Activated CD4-positive, alpha-beta memory T cell treated with anti-CD3 and anti-CD28 coated beads for 36 hours (primary cell): ENCODE measurements at places on chromosomes 2 and 18. TPM values are rescaled to one million over a fixed set of nuclear protein-coding genes. Genes with fewer than 3 reads are reported as not detected.

GRCh38 chr2:45299361-45299760, 290.1 kb upstream of the SIX2 start:
- H3K4me1 ChIP-seq: no peaks in the 10 kb centered on the region
- H3K27me3 ChIP-seq: peaks cover 6% of the 10 kb centered on the region
- no peak overlapping the region for H3K27ac ChIP-seq

Gene FMNL2
- 2.2 TPM for total RNA-seq

DNA sequence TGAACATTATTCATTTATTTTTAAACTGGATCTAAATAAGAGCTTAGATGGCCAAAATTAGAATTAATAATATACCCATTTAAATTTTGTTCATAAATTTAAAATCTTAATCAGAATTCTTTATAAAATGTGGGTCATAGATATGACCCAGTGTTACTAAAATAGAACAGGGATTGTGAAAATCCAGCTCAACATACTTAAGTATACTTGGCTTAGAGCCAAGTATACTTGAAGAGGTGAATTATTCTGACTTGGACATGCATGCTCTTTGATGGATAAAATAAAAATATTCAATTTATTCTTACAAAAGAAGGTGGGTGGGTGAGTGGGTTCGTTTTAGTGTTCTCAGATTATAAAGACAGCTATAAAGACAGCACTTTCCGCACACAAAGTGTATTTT, 70.7 kb downstream of the SPOPL start:
- H3K4me1 ChIP-seq: no peaks in the 10 kb centered on the region
- no peaks in the 10 kb centered on the region for H3K27me3 ChIP-seq
- peaks cover 48% of the 10 kb centered on the region for H3K36me3 ChIP-seq
- H3K27ac ChIP-seq: no peak overlapping the region
- no peak overlapping the region for H3K4me3 ChIP-seq
- no peak for DNase-seq

- no peaks in the 10 kb centered on the region for H3K27me3 ChIP-seq
- H3K4me3 ChIP-seq: no peak overlapping the region
- no peak for DNase-seq
- no peaks in the 10 kb centered on the region for H3K4me1 ChIP-seq
- H3K36me3 ChIP-seq: no peaks in the 10 kb centered on the region
Observed at GRCh38 chr18:26813043-26813442, 52.5 kb downstream of the AQP4 start.

GRCh38 chr2:72935611-72935957, 18.3 kb downstream of the EMX1 start:
- DNase-seq: no peak
- no peak overlapping the region for H3K4me3 ChIP-seq
- H3K27ac ChIP-seq: no peak overlapping the region
- H3K36me3 ChIP-seq: no peaks in the 10 kb centered on the region

Gene PPP1R1C
- total RNA-seq: not detected

Gene DHRS9
- total RNA-seq: 4.9 TPM

DNA sequence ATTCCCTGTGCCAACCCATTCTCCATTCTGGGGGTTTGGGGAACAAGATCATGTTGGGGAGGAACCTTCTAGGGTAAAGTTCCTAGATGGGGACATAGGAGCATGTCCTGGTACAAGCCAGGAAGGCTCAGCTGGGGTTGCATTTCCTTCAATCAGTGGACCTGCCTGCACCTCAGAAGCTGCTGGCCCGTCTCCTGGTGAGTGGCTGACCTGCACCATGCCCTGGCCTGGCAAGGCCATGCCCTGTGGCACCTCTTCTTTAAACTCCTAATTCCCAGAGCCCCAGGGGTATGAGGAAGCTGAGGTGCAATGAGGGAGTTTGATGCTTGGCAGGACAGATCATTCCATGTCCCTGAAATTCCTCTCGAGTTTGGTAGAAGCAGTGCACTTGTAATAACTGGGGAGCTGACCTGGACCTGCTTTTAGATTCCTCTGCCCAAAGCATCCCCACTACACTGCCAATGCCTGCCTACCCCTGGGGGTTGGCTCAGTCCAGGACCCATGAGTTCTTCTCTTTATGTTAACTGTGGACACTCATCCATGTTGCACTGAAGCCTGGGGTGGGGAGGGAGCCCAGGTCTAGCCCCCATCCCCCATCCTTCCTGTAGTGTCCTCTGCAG, 25.3 kb downstream of the MROH2A start:
- H3K36me3 ChIP-seq: no peaks in the 10 kb centered on the region
- DNase-seq: peak; percentile 1
- H3K27ac ChIP-seq: no peak overlapping the region
- H3K4me1 ChIP-seq: no peaks in the 10 kb centered on the region
- no peak overlapping the region for H3K4me3 ChIP-seq

DNA sequence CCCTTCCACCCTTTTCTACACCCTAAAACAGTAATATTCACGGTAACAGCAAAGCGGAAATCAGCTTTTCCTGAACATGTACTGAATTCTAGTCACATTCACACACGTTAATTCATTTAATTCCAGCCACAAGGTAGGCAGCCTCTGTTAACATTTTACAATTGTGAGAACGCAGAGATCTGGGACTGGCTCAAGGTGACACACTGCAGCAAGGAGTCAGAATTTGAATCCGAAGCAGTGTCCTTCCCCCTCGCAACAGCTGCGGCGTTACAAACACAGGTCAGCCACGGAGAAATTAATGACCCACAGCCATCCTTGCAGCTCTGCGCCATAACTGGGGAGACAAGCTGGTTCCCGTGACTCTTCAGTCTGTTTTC, 818 bp upstream of the SLC20A1 start:
- peaks cover 56% of the 10 kb centered on the region for H3K4me1 ChIP-seq
- no peaks in the 10 kb centered on the region for H3K27me3 ChIP-seq
- H3K4me3 ChIP-seq: peak overlapping the region; percentile 85
- DNase-seq: no peak
- peak overlapping the region; percentile 87 for H3K27ac ChIP-seq
- H3K36me3 ChIP-seq: peaks cover 33% of the 10 kb centered on the region

DNA sequence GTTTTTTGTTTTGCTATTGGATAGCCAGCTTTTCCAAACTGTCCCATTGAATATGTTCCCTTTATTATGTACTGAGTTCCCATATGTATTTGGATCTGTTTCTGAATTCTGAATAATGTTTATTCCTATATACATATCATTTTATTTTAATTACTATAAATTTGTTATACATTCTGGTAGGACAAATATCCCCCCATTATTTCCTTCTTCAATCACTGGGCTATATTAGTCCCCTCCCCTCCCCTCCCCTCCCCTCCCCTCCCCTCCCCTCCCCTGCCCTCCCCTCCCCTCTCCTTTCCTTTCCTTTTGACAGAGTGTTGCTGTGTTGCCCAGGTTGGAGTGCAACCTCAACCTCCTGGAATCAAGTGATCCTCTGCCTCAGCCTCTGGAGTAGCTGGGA, 26.3 kb downstream of the RAB3GAP1 start:
- peaks cover 9% of the 10 kb centered on the region for H3K4me1 ChIP-seq
- no peak overlapping the region for H3K4me3 ChIP-seq
- no peak for DNase-seq
- H3K36me3 ChIP-seq: peaks cover 43% of the 10 kb centered on the region
- no peaks in the 10 kb centered on the region for H3K27me3 ChIP-seq

DNA sequence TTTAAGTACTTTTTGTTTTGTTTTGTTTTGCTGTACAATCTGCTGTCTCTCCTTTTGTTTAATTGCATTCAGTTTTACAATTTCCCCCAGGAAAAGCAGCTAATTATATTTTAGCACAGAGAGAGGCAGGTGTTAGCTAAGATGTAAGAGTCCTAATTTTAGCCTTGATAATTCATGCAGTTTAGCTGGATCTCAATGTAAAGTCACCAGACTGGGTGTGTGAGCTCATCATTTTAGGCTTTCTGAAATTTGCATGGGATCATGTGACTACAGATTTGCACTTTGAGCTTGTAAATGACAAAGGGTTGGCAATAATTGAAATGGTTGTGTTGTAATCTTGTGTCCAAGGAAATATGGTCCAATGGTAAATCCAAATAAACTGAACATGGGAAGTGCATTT, 68.5 kb downstream of the ETAA1 start:
- no peak for DNase-seq
- no peaks in the 10 kb centered on the region for H3K27me3 ChIP-seq
- H3K27ac ChIP-seq: no peak overlapping the region
- no peaks in the 10 kb centered on the region for H3K4me1 ChIP-seq

Gene KIF1A
- total RNA-seq: 3.8 TPM

Gene DSC1
- total RNA-seq: not detected
